ENCODE measurements at places on chromosomes 12 and 14.

- DNase-seq: no peak
These were observed 72.7 kb upstream of the GRIP1 start for GRCh38 chr12:66751432-66752113.

DNA sequence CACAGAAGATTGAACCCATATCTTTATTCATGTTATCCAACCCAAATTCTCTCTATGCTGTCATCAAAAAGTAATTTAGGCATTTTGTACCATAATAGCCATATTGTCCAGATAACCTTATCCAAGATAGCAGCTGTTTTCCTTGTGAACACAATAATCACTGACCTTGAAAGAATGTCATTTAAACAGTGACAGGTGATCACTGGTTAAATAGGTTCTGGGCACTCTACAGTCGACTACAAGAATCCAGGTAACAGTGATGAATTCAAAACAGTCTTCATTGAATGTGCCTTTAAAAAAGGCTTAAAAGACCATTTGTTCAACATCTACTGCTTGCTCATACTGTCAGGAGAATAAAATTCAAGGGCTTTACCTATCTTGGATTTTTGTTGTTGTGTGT, 4.6 kb upstream of the SPX start:
- DNase-seq: no peak

GRCh38 chr14:68655911-68656316, 137.0 kb downstream of the ZFP36L1 start:
- DNase-seq: no peak

DNA sequence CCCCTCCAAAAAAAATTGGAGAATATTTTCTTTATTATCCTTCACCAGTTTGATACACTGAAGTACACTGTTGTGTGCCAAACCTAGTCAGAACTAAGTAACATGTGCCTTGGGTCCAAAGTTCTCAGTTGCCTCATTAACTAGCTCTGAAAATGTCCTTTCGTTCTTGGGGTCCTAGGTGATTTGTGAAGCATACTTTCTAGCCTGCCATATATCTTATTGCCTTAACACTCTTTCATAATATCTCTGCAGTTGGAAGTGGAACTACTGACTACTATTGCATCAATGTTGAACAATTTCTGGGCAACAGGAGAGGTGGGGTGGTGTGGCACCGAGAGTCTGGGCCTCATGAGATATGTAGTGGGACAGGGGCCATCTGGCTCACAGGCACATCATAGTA, 592.9 kb upstream of the FBXO33 start:
- DNase-seq: no peak

GRCh38 chr12:116060764-116061163, 216.7 kb downstream of the MED13L start:
- DNase-seq: no peak
